ENCODE measurements at places on chromosomes 13 and 19.

GRCh38 chr13:113792886-113793717, 34.1 kb downstream of the TMEM255B start:
- DNase-seq, result no peak

GRCh38 chr19:40442328-40443130, 1.6 kb downstream of the SERTAD3 start:
- DNase-seq, result no peak

GRCh38 chr13:33411312-33411711, 125.8 kb upstream of the STARD13 start:
- no peak for DNase-seq

DNA sequence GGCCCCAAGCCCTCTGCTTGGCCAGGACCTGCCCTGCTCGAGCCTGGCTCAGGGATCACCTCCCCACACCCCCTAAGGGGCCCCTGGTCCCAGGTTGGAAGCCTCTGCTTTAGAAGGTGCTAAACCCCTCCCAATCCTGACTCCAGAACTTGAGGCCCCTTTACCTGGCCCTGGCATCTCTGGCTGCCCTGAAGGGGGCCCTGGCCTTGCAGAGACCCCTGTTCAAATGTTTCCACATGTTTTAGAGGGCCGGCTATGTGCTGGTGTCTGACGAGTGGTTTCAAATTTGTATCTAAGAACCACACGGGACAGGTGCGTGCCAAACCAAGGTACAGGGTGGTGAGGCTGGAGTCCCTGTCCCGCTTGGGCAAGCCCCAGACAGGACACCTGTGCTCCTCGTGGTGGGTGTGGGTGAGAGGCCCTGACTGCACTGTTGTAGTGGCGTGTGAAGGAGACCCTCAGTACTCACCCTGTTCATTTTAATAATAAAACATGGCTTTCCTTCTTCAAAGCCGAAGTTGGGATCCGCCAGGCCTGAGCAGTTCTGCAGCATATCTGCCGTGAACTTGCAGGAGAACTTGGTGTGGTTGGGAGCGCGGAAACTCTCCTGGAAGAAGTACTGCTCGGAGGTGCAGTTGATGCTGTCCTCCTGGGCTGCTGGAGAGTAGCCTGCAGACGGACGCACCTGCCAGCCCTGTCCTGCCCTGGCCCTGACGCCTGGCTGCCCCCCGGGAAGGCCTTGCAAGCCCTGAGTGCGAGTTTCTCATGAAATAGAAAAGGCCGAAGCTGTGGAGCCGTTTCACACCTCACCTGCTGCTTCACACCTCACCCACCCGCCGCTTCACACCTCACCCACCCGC, 5.4 kb downstream of the ATP4B start:
- no peak for DNase-seq

- no peak for DNase-seq
These were observed 244.4 kb upstream of the SLITRK1 start for GRCh38 chr13:84126671-84127171.

GRCh38 chr19:35692010-35692409, 12.3 kb upstream of the ZBTB32 start:
- no peak for DNase-seq
